CD4-positive, alpha-beta T cell treated with Interleukin-21 for 1 hour (primary cell): ENCODE measurements at places on chromosomes 5 and 9.

DNA sequence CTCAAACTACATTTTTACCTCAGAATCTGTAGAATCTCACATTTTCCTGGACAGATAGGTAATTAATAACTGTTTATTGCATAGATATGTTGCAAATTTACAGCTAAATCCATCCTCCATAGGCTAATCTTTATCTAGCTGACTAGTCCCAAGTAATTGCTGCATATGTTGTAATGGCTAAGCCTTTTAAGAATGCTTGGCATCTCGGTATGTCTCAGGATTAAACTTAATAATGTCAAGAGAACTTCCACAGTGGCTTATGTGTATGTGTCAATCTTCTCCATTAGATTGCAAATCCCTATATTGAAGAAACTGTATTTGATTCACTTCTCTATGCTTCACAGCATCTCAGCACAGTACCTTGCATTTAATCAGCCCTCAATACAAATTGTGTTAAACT, 131.9 kb downstream of the PRDM9 start:
- DNase-seq: no peak

- DNase-seq: no peak
Measured at GRCh38 chr5:36177715-36178523, 26.0 kb downstream of the SKP2 start.

DNA sequence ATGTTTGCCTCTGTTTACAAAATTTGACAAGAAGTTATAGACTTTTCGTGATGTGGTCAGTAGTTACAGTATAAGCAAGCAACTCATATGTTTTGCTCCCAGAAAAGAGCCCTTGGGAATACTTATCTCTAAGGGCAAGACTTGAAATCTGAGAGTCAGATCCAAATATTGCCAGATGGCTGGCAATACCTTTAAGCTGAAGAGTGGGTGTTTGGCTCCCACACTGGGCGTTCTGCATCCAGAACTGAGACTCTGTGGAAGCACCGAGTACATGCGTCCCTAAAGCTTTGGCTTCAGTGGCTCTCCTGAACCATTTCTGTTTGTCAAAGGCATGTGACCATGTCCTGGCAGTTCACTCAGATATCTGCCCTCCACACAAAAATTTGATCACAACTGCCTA, 194.1 kb downstream of the DCP2 start:
- no peak for DNase-seq

DNA sequence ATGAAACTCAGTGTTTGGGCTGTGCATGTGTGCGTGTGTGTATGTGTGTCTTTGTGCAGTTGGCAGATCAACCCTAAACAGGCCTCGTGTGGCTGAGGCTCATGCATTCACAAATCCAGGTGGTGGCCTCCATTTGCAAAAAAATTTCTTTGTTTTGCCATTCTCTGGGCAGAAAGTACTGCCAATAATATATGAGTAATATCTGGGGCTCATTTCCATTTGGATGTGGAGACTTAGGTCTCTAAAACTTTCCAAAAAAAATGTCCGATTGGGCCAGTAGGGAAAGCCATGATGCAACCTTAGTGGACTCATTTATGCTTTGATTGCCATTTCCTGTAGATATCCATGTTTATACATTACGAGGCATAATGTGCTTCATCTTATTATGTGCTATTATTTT, 77.9 kb upstream of the RPS23 start:
- no peak for DNase-seq

- peak; percentile 12 for DNase-seq
Measured at GRCh38 chr5:159210210-159210661, 883 bp upstream of the RNF145 start.

- DNase-seq: no peak
Measured at GRCh38 chr5:60685028-60685427, 14.9 kb downstream of the DEPDC1B start.

GRCh38 chr5:78483809-78484521, 123.5 kb downstream of the SCAMP1 start:
- peak; percentile 8 for DNase-seq

GRCh38 chr5:174535669-174536068, 188.7 kb upstream of the MSX2 start:
- DNase-seq: no peak

- no peak for DNase-seq
Measured at GRCh38 chr9:127197186-127197860, 67.3 kb upstream of the GARNL3 start.

GRCh38 chr5:82717738-82718137, 359.5 kb downstream of the TMEM167A start:
- no peak for DNase-seq

GRCh38 chr9:38046661-38047300, 22.2 kb downstream of the SHB start:
- DNase-seq: no peak

GRCh38 chr9:116594547-116594946, 92.6 kb upstream of the TRIM32 start:
- no peak for DNase-seq

DNA sequence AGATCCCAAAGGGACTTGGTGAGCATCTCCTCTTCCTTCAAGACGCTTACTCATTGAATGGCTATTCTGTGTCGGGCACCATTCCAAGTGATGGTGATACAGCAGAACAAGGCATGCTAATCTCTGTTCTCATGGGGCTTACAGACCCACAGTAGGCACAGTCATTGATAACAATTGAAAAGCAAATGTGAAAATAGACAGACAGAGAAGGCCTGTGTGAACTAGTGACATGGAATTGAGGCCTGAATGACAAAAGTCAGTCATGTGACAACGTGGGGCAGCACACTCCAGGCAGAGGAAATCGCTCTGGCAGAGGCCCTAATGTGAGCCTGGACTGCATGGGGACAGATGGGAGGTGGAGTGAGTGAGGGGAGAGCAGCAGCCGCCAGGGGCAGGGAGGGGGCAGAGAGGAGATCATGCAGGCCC, 70.7 kb upstream of the CPLX2 start:
- DNase-seq: no peak

- no peak for DNase-seq
Measured at GRCh38 chr5:125411071-125411743, 664.8 kb upstream of the ZNF608 start.

GRCh38 chr5:21806271-21806670, 1046.9 kb downstream of the CDH12 start:
- no peak for DNase-seq

DNA sequence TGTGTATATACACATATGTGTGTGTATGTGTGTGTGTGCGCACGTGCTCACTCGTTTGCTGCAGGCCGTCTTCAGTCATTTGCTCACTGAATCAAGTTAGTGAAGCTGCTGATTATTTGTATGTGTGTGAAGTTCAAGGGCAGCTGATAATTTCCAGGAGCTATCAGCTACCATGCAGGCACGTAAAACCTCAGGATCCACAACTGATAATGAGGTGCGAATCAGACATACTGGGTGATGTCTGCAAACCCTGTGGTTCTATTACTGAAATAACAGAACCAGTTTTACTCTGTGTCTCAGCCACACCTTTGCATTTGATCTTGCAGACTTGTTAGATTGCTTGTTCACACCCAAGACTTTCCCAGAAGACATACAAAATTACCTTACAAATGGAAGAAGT, 257.6 kb downstream of the TAF11L14 start:
- no peak for DNase-seq

DNA sequence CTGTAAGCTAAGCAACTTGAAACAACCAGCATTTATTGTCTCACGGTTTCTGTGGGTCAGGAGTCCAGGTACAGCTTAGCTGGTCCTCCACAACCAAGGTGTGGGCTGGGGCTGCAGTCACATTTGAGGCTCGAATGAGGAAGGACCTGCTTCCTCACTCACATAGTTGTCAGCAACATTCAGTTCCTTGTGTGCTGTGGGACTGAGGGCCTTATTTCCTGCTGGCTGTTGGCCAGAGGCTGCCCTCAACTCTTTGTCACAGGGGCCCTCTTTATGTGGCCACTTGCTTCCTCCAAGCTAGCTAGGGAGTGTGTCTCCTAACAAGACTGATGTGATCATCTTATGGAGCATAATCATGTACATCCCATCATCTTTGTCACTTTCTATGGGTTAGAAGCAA, 29.2 kb upstream of the SEMA4D start:
- DNase-seq: no peak

DNA sequence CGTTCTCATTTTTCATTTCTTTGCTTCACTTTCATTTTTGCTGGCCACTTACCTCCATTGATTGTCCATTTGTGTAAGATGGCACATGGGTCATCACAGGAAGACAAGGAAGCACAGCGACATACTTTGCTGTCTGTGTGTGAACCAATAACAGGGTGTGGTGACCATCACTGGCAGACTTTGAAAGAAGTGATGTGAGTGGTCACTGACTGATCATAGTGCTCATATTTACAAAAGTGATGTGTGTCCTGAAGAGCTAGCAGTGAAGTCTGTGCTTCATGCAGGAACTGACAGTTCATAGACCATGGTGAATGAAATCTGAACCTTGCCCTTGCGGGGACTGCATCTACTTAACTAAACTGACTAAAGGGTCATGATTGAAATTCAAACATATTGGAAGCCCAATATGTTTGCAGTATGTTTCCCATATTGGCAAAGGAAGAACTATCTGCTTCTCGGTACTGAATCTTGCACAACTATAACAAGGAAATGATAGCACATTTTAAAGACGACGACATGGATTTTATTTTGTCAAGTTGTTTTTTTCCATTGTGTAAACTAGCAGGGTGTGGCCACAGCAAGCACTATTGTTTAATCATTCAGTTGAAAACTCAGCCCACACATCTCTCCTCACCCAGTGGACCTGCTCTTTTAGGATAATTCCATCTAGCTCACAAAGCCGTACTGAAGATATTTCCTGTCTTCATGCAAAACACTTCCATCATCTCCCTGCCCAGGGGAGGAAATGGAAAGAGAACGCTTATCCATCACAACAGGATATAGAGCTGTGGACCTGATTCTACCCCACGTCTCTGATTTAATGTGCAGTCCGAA, 232.0 kb upstream of the ANKRD55 start:
- DNase-seq: no peak

GRCh38 chr9:136377341-136378169, 4.1 kb upstream of the CARD9 start:
- no peak for DNase-seq

DNA sequence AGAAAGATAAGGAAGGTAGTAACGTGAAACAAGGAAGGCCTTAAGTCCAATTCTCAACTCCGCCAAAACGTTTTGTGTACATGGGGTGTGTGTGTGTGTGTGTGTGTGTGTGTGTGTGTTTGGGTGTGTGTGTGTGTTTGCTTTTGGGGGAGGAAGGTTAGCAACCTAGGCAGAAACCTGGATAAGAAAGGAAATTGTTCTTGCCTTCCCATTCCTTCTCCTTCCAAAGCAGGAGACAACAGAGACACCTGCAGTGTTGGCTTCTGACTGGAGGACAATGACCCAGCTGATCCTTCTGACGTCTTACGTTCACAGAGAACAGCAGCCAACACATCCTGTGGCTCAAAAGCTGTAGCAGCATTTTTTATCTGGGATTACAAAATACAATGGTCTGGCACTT, 4.1 kb upstream of the CCNG1 start:
- no peak for DNase-seq

GRCh38 chr5:24804221-24804681, 159.5 kb upstream of the CDH10 start:
- no peak for DNase-seq

DNA sequence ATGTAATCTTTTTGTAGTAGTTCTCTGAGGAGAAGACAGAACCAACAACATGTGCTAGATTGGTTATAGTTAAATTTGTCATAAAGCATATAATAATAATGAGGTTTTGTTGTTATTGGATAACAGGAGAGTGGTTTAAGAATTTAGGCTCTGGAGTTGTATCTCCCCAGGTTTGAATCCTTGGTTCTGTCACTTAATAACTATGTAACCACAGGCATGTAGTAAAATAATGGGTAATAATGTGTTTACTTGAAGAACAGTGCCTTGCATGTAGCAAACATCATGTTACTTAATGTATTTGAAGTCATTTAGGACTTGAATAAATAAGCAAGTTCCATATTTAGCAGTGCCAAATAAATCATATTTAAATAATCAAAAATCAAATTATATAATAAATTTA, 55.8 kb downstream of the NSD1 start:
- no peak for DNase-seq

DNA sequence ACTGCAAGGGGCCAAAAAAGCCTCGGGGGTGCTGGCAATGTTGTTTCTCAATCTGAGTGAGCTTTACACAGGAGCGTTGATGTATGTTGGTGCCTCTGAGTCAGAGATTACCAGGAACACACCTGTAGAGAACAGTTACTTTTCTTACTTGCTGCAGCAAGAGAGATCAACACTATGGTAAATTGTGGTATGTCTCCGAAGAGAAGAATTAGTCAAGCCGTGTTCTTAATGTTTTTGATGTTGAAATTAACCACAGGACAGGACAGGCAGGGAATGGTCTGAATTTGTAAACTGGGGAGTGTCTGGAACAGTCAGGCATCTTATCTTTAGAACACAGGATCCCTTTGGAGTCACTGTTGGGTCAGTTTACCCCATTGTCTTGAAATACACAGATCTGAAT, 285.7 kb downstream of the DNAH5 start:
- no peak for DNase-seq

DNA sequence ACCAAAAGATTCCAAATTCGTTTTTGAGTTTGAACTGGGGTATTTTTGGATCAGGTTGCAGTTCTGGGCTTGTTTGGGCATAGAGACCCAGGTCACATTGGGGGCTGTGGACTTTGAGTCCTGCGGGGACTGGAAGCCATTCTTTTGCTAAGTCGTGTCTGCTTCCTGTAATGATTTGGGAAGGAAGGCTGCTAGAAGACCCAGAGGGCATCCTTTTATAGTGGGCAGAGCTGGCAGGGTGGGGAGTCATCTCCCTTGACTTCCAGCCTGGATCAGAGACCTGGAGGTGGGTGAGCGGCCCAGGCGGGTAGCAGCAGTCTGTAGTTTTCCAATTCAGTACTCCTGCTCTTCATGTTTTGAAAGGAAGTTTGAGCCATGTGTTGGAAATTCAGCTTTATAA, 11.3 kb downstream of the ZNF618 start:
- no peak for DNase-seq
